A549 treated with GW870086 at 1 μM for 4 hours (cell line): ENCODE measurements at places on chromosomes 3 and 15. TPM values are rescaled to one million over a fixed set of nuclear protein-coding genes. Genes with fewer than 3 reads are reported as not detected.

The ANKDD1A gene
- 1.5 to 1.9 TPM (median 1.7 TPM) in 5 replicates for total RNA-seq

The PLSCR4 gene
- total RNA-seq = 5.8 to 8.5 TPM (median 7.1 TPM) in 5 replicates

The MME gene
- total RNA-seq = not detected in 5 replicates

The CLRN1 gene
- not detected in 5 replicates for total RNA-seq

The BNC1 gene
- 0.78 to 1.2 TPM (median 0.98 TPM) in 5 replicates for total RNA-seq

The SPSB4 gene
- total RNA-seq = 0.06 to 0.15 TPM (median 0.13 TPM) in 5 replicates

The KCNH8 gene
- total RNA-seq = not detected in 5 replicates

The HEXA gene
- total RNA-seq = 131 to 157 TPM (median 152 TPM) in 5 replicates

The OR4M2 gene
- not detected in 5 replicates for total RNA-seq

The TRNT1 gene
- 26.3 to 33.3 TPM (median 30.3 TPM) in 5 replicates for total RNA-seq

The EPB42 gene
- not detected in 5 replicates for total RNA-seq

The OXTR gene
- total RNA-seq = 10.4 to 13.2 TPM (median 11.0 TPM) in 5 replicates

The BLOC1S6 gene
- total RNA-seq = 18.0 to 22.6 TPM (median 20.2 TPM) in 5 replicates

The WDR93 gene
- total RNA-seq = 0.10 to 0.19 TPM (median 0.18 TPM) in 5 replicates

The CCDC54 gene
- total RNA-seq = not detected in 5 replicates

The FBXO40 gene
- not detected in 5 replicates for total RNA-seq

The ALPK3 gene
- total RNA-seq = 0.03 to 0.48 TPM (median 0.32 TPM) in 5 replicates

The PP2D1 gene
- not detected in 5 replicates for total RNA-seq

The DISP2 gene
- 0.58 to 2.5 TPM (median 1.6 TPM) in 5 replicates for total RNA-seq

The GHRL gene
- total RNA-seq = not detected in 5 replicates

The TNFAIP8L3 gene
- 21.4 to 29.1 TPM (median 25.5 TPM) in 5 replicates for total RNA-seq

The LEKR1 gene
- 0.78 to 1.4 TPM (median 0.80 TPM) in 5 replicates for total RNA-seq

The GABRG3 gene
- 0.15 to 0.81 TPM (median 0.31 TPM) in 4 of 5 replicates, not detected in the other for total RNA-seq

The EXOG gene
- total RNA-seq = 9.4 to 17.1 TPM (median 14.6 TPM) in 5 replicates

The SPATA12 gene
- total RNA-seq = 0.25 to 0.44 TPM (median 0.39 TPM) in 5 replicates

The JMJD7 gene
- total RNA-seq = 2.3 to 4.4 TPM (median 2.8 TPM) in 5 replicates

The GOLGA6L10 gene
- 0.33 to 0.56 TPM (median 0.50 TPM) in 5 replicates for total RNA-seq

The CCNB2 gene
- total RNA-seq = 93.8 to 104 TPM (median 99.8 TPM) in 5 replicates

The GABRA5 gene
- total RNA-seq = 78.4 to 116 TPM (median 105 TPM) in 5 replicates

The ALS2CL gene
- 5.8 to 9.4 TPM (median 8.6 TPM) in 5 replicates for total RNA-seq

The BFSP2 gene
- total RNA-seq = not detected in 5 replicates

The PPP4R2 gene
- total RNA-seq = 30.6 to 38.8 TPM (median 35.3 TPM) in 5 replicates

The FBXL22 gene
- 0.09 to 0.33 TPM (median 0.17 TPM) in 5 replicates for total RNA-seq

The NR2E3 gene
- total RNA-seq = 0.12 to 0.59 TPM (median 0.22 TPM) in 4 of 5 replicates, not detected in the other

The MINAR1 gene
- total RNA-seq = 0.39 to 0.64 TPM (median 0.53 TPM) in 5 replicates

The KLHL40 gene
- total RNA-seq = not detected in 5 replicates

The ZPLD1 gene
- total RNA-seq = not detected in 5 replicates

The PRR23C gene
- not detected in 5 replicates for total RNA-seq
